Aorta (tissue), 5 donors: ENCODE measurements at places on chromosomes 2 and 18. TPM values are rescaled to one million over a fixed set of nuclear protein-coding genes. Genes with fewer than 3 reads are reported as not detected.

Gene PDCD1
- total RNA-seq: 0.75 TPM

- DNase-seq: no peak
- H3K27ac ChIP-seq: no peak overlapping the region
- H3K27me3 ChIP-seq: no peaks in the 10 kb centered on the region
- H3K4me3 ChIP-seq: no peak overlapping the region
- no peaks in the 10 kb centered on the region for H3K36me3 ChIP-seq
Measured at GRCh38 chr2:158782136-158782535, 13.0 kb upstream of the DAPL1 start.

- H3K4me3 ChIP-seq: no peak overlapping the region
- peaks cover 10% of the 10 kb centered on the region for H3K36me3 ChIP-seq
- no peaks in the 10 kb centered on the region for H3K4me1 ChIP-seq
- H3K27me3 ChIP-seq: no peaks in the 10 kb centered on the region
- DNase-seq: no peak
- no peak overlapping the region for H3K27ac ChIP-seq
Measured at GRCh38 chr2:201630577-201630976, 12.7 kb downstream of the TMEM237 start.

GRCh38 chr2:10325278-10326145 lies 22.8 kb downstream of the HPCAL1 start:
- no peak overlapping the region for H3K27ac ChIP-seq
- no peak for DNase-seq
- H3K4me1 ChIP-seq: no peaks in the 10 kb centered on the region
- no peaks in the 10 kb centered on the region for H3K27me3 ChIP-seq
- no peak overlapping the region for H3K4me3 ChIP-seq

Gene KLHL30
- total RNA-seq: 9.0 TPM

DNA sequence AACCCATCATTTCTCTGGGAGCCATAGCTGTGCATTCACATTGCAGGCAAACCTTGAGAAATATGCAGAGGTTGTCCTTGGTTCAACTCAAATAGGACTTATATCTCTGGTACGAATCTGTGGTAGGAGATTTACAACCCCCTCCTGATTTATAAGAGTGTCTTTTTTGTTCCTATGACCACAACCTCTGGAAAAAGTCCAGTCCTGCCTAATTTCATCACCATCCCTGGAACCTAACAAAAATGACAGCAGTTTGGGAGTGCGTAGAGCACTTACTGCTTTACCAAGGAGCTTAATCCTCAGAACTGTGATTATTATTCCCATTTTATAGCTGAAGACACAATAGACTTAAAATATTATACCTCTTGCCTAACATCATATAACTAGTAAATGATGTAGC lies 66.5 kb downstream of the VWC2L start:
- no peak overlapping the region for H3K4me3 ChIP-seq
- no peak for DNase-seq
- no peaks in the 10 kb centered on the region for H3K36me3 ChIP-seq
- no peaks in the 10 kb centered on the region for H3K27me3 ChIP-seq
- no peaks in the 10 kb centered on the region for H3K4me1 ChIP-seq

GRCh38 chr2:240597054-240597418 lies 10.5 kb downstream of the CAPN10 start:
- peak; percentile 64 for DNase-seq
- no peaks in the 10 kb centered on the region for H3K4me1 ChIP-seq
- no peak overlapping the region for H3K27ac ChIP-seq
- no peaks in the 10 kb centered on the region for H3K27me3 ChIP-seq
- H3K4me3 ChIP-seq: no peak overlapping the region

DNA sequence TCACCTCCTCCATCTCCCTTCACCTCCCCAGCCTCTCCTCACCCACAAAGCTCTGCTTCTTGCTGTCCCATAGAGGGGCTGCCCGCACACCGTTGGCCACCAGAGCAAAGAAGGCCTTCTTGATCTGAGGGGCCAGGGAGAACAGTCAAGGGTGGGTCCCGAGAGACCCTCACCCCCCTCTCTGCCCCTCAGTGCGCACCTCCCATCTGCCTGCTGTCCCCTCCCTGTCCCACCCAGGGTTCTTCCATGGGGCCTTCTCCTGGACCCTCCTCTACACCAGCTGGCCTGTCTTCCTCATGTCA lies 3.2 kb downstream of the PRKAG3 start:
- no peak for DNase-seq
- peaks cover 4% of the 10 kb centered on the region for H3K4me1 ChIP-seq
- no peak overlapping the region for H3K27ac ChIP-seq
- no peak overlapping the region for H3K4me3 ChIP-seq
- no peaks in the 10 kb centered on the region for H3K36me3 ChIP-seq

DNA sequence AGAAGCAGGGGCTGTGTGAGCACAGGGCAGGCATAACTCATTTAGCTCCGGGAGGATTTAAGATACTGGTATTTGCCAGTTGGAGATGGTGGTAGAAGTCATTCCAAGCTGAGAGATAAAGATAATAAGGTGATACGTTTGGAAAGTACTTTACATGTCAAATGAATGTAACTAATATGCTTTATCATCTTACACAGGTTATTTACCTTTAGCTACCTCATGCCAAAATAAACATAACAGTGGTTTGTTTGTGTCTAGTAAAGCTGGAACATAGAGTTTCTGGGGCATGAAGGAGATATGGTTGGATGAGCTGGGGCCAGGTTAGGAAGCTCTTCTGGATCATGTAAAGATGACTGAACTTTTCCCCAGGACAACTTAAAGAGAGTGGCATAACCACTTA lies 126.9 kb upstream of the PIK3C3 start:
- no peaks in the 10 kb centered on the region for H3K27me3 ChIP-seq
- DNase-seq: no peak
- H3K27ac ChIP-seq: no peak overlapping the region
- no peaks in the 10 kb centered on the region for H3K4me1 ChIP-seq

Gene DOCK10
- 53.2 TPM for total RNA-seq

- no peaks in the 10 kb centered on the region for H3K27me3 ChIP-seq
- peaks cover 2% of the 10 kb centered on the region for H3K4me1 ChIP-seq
- no peak overlapping the region for H3K4me3 ChIP-seq
- H3K36me3 ChIP-seq: no peaks in the 10 kb centered on the region
- no peak for DNase-seq
Measured at GRCh38 chr2:46001741-46002506, 295.3 kb upstream of the EPAS1 start.

- no peak overlapping the region for H3K4me3 ChIP-seq
- no peaks in the 10 kb centered on the region for H3K27me3 ChIP-seq
- no peaks in the 10 kb centered on the region for H3K36me3 ChIP-seq
- DNase-seq: no peak
- H3K27ac ChIP-seq: no peak overlapping the region
Measured at GRCh38 chr18:27010784-27011183, 145.3 kb upstream of the AQP4 start.

- DNase-seq: no peak
- no peaks in the 10 kb centered on the region for H3K27me3 ChIP-seq
- no peaks in the 10 kb centered on the region for H3K4me1 ChIP-seq
- H3K4me3 ChIP-seq: no peak overlapping the region
- H3K36me3 ChIP-seq: no peaks in the 10 kb centered on the region
- H3K27ac ChIP-seq: no peak overlapping the region
Measured at GRCh38 chr18:11872479-11873136, 21.4 kb downstream of the CHMP1B start.

Gene CACNB4
- total RNA-seq: 5.0 TPM

Gene NFE2L2
- 131 TPM for total RNA-seq

GRCh38 chr2:142937347-142937746 lies 59.9 kb downstream of the KYNU start:
- no peak overlapping the region for H3K4me3 ChIP-seq
- no peaks in the 10 kb centered on the region for H3K27me3 ChIP-seq
- no peaks in the 10 kb centered on the region for H3K36me3 ChIP-seq
- H3K27ac ChIP-seq: no peak overlapping the region
- no peak for DNase-seq

DNA sequence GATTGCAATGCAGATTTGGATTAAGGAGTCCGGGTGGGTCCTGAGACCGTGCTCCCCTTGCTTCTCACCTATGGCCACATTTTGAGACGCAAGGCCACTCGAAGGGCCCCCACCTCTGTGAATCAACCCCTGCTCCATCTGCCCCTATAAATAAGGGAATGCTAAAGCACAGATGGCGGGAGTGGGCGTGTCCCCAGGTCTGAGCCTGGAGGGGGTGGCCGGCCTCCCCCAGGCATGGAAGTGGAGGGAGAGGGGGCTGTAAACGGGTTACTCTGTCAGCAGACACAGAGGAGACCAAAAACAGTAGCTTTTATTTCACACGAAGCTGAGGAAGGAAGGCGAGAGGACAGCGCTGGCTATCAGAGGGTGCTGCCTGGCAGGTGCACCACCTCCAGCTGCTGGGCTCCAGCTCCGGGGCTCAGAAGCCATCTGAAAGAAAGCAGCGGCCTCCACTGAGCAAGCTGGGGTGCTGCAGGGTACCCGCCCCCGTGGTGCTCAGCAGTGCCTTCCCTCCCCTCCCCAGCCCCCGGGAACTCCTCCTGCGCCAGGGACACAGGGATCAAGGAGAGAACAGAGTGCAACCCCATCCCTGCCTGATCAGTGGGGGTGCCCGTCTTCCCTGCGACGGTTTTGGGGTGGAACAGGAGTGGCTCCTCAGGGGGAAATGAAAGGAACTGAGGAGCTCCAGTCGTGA lies 56.7 kb upstream of the RAB6C start:
- no peaks in the 10 kb centered on the region for H3K4me1 ChIP-seq
- H3K27ac ChIP-seq: no peak overlapping the region
- H3K27me3 ChIP-seq: no peaks in the 10 kb centered on the region
- no peaks in the 10 kb centered on the region for H3K36me3 ChIP-seq
- no peak overlapping the region for H3K4me3 ChIP-seq
- no peak for DNase-seq

- DNase-seq: no peak
- H3K4me3 ChIP-seq: no peak overlapping the region
- no peaks in the 10 kb centered on the region for H3K4me1 ChIP-seq
- H3K27ac ChIP-seq: no peak overlapping the region
- no peaks in the 10 kb centered on the region for H3K27me3 ChIP-seq
- no peaks in the 10 kb centered on the region for H3K36me3 ChIP-seq
Measured at GRCh38 chr18:5518899-5519371, 24.9 kb downstream of the EPB41L3 start.

DNA sequence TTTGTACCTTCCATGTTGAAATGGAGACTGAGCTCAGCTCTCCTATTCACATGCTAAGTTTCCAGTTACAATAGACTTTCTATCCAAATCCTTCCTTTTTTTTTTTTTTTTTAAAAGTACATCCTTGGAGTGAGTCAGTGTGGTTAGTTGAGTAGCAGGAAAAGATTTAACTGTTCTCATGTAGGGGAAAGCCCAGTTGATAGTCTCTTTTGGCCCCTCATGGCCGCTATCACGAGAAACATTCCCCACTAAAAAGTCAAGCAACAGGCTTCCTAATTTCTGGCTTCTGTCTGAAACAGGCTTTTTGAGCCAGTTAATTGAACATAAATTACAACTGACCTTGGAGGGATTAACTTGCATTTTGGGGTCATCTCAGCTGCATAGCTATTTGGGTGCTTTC lies 161.3 kb downstream of the MEIS1 start:
- no peaks in the 10 kb centered on the region for H3K4me1 ChIP-seq
- H3K36me3 ChIP-seq: no peaks in the 10 kb centered on the region
- H3K27ac ChIP-seq: no peak overlapping the region
- H3K4me3 ChIP-seq: no peak overlapping the region
- DNase-seq: no peak
- H3K27me3 ChIP-seq: no peaks in the 10 kb centered on the region

- no peaks in the 10 kb centered on the region for H3K4me1 ChIP-seq
- H3K36me3 ChIP-seq: peaks cover 4% of the 10 kb centered on the region
- H3K27ac ChIP-seq: no peak overlapping the region
- no peak for DNase-seq
- no peaks in the 10 kb centered on the region for H3K27me3 ChIP-seq
Measured at GRCh38 chr18:35127201-35127600, 86.0 kb downstream of the MAPRE2 start.

Gene SMAD7
- 55.4 TPM for total RNA-seq

DNA sequence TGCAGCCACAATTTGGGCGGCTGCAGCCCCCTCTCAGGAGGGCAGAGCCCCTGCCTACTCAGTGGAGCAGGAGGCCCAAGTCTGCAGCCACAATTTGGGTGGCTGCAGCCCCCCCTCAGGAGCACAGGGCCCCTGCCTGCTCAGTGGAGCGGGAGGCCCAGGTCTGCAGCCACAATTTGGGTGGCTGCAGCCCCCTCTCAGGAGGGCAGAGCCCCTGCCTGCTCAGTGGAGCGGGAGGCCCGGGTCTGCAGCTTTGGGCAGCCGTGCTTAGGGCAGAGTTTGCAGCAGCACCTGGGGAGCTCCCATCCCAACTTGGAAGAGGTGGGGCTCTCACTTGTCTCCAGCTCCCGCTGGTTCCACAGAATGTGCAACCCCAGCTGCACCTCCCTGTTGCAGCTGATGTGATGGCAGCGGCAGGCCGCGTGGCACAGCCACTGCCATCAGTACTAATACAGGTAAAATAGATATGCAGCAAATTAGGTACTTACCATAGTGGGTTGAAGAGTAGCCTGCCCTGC lies 99.4 kb downstream of the TWIST2 start:
- no peaks in the 10 kb centered on the region for H3K4me1 ChIP-seq
- no peaks in the 10 kb centered on the region for H3K36me3 ChIP-seq
- H3K27me3 ChIP-seq: no peaks in the 10 kb centered on the region
- H3K27ac ChIP-seq: no peak overlapping the region
- DNase-seq: no peak
- no peak overlapping the region for H3K4me3 ChIP-seq

DNA sequence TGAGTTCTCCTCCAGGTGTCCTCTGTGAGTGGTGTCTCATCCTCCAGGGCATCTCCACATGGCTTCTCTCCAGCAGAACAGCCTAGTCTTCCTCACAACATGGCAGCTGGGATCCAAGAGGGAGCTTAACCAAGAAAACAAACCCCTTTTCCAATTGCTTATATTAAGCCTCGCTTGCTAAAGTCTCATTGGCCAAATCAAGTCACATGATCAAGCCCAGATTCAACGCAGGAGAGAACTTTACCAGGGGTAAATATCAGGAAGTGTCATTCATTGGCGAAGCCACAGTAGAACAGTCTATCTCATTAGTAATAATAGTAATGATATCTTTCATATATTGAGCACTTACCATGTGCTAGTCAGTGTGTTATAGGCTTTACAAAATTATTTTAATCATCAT lies 53.1 kb downstream of the CDC42EP3 start:
- no peak for DNase-seq
- H3K27ac ChIP-seq: no peak overlapping the region
- H3K27me3 ChIP-seq: no peaks in the 10 kb centered on the region
- no peaks in the 10 kb centered on the region for H3K36me3 ChIP-seq
- H3K4me1 ChIP-seq: peaks cover 2% of the 10 kb centered on the region

Gene FAM228A
- 1.7 TPM for total RNA-seq

Gene SLC38A11
- 1.4 TPM for total RNA-seq

Gene UGT1A4
- not detected for total RNA-seq

DNA sequence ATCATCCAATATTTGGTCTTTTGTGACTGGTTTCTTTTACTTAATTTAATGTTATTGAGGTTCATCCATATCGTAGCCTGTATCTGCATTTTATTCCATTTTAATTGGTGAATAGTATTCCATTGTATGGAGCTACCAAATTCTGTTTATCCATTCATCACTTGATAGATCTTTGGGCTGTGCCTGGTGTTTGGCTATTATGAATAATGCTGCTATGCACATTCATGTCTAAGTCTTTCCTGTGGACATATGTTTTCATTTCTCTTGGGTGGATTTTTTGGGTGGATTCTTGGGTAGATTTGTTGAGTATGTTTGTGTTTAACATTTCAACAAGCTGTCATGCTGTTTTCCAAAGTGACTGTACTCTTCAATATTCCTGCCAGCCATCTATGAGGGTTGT lies 52.5 kb upstream of the NEDD4L start:
- no peaks in the 10 kb centered on the region for H3K27me3 ChIP-seq
- no peaks in the 10 kb centered on the region for H3K36me3 ChIP-seq

Gene MLPH
- 10.1 TPM for total RNA-seq
